ENCODE measurements at places on chromosomes 16 and 17.

- peak; percentile 35 for DNase-seq
Observed at GRCh38 chr17:66310528-66311148, 8.2 kb downstream of the PRKCA start.

GRCh38 chr17:4771519-4772234, at the start of gene TM4SF5:
Gene TM4SF5 (plus strand): TSS chr17:4771886. CDS start chr17:4771923, 37 bp downstream.
- DNase-seq = no peak

DNA sequence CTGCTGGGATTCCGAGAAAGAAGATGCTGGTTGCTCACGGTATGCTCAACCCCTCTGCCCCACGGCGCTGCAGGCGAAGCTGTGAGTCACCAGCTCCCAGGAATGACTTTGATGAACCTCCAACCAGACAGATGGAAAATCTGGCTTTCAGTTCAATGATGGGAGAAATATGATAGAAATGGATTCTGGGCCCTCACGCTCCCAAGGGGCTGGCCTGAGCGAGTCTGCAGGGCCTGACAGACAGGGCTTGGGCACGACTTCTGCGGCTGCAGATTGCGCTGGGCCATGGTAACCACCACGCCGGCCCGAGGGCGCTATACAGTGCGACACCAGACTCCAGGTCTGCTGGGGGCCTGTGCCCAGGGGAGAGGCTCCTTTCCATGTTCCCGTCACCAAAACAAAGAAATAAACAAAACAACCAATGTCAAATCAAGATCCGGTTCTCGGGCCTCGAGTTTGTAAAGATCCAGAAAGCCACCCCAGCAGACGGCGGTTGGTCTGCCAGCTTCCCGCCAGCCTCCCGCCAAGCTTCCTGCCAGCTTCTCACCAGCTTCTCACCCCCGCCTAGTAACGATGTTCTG, 11.1 kb upstream of the ABR start:
- DNase-seq = no peak

GRCh38 chr17:4950746-4951204, at the start of gene ENO3:
Gene ENO3 (plus strand): TSS chr17:4951119. CDS start chr17:4951830, 711 bp downstream.
- no peak for DNase-seq

DNA sequence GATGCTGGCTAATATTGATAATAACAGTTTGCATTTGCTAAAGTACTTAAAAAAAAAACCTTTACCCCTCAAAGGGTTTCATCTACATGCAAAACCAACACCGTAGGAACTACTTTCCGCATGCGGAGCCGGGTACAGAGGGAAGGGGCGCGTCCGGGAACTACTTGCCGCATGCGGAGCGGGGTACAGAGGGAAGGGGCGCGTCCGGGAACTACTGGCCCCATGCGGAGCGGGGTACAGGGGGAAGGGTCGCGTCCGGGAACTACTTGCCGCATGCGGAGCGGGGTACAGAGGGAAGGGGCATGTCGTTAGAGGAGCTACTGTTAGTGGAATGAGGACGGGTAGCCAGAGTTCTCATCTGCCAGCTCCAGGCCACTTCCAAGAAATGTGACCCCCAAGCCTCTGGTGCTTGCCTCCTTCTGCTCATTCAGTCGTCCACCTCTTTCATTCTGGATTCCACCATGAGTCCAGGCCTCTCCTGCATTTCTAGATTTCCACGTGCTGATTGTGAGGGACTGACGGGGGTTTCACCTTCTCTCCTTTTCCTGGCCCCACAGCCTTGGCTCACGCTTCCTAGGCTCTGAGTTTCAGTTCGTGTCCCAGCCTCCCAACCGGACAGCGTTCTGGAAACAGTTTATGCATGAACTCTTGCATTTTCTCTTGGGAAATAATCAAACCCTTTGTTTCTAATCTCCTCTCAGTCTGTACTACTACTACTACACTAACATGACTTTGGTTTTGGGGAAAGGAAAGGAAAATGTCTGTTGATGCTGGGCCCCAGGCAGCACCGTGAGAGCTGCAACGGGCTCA, 26.9 kb downstream of the MINK1 start:
- no peak for DNase-seq

DNA sequence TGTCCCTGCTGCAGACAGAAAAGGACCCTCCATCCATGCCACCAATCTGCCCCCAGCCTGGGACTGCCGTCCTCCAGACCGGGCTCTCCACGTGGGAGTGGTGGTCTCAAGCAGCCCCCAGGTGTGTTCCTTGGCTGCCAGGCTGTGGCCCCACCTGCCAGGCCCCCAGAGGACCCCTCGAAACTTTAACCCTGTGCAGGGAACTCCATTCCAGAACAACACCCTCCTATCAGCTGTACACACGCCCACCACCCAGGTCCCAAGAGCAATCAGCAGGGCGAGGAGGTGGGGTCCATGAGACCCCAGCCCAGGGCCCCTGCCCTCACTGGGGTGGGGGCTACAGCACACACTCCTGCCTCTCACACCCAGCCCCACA, 1.4 kb downstream of the PYCR1 start:
- no peak for DNase-seq

DNA sequence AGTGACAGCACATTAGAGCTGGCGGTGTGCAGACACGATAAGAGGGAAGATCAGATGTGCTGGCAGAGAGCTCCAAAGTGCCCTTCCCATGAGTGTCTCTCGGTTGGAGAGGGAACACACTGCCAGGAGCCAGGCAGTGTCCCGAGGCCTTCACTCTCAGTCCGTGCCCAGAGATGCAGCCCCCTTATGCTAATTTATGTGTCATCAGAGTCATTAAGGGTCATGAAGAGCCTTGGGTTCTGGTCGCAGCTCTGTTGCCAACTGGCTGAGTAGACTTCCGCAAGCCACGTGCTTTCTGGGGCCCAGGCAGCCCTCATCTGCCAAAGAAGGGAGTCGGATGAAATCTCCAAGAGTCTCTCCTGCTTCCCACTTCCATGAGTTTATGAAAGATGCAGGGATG, 232.5 kb downstream of the MSI2 start:
- DNase-seq = no peak

GRCh38 chr17:30239089-30239462, 3.6 kb upstream of the SLC6A4 start:
- DNase-seq = no peak

DNA sequence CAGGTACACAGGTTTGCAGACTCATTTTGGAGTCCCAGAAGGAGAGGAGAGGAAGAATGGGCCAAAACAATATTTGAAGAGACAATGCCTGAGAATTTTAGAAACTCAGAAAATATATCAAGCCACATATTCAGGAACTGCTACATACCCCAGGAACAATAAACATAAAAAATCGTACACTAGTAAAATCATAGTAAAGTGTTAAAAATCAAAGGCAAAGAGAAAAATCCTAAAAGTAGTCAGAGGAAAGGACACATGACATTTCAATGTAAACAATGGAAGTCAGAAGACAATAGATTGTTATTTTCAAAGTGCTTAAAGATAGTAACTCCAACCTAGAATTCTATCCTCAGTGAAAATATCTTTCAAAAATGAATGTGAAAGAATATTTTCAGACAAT, 28.5 kb upstream of the NACA2 start:
- DNase-seq = no peak

DNA sequence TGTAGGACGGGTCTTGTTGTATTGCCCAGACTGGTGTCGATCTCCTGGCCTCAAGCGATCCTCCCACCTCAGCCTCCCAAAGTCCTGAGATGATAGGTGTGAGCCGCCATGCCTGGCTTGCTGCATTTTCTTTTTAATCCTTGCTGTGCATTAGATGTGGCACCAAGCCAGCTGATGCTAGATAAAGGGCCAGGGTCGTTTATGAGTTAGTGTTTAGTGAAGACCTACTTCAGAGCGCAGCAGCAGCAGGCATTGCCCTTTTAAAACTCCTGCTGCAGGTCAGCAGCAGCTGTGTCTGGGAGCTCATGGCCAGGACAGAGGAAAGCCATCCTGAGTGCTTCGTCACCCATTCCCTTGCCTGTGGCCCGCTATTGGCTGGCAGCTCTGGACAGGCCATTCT, 237.3 kb downstream of the CCDC182 start:
- DNase-seq = no peak

- DNase-seq = no peak
Observed at GRCh38 chr17:320139-320538, 32.5 kb downstream of the RPH3AL start.

- DNase-seq = peak; percentile 60
Observed at GRCh38 chr16:15482068-15482747, 47.8 kb downstream of the BMERB1 start.

DNA sequence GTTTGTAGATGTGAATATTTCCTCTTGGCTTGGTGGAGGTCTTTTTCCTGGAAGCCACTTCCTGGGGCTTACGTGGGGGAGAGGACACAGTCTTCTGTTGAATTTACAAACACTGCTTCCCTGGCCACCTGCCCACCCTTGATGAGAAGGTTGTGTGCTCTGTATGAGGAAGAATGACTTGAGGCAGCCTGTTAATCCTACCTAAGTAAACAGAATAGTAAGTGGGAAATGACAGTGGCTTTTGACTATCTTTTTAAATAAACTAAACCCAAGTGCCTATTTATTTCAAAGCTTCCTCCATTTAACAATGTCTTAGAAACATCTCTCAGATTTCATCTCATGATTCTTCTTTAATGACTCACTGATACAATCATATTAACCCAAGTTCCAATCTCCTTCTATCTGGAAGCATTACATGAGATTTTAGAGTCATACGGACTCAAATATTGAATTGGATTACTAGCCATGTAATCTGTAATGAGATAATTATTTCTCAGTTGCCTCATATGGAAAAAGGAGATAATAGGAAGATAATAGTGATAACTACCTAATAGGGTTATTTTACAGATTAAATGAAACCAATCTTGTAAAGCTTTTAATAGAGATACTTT, 96.6 kb upstream of the SMIM36 start:
- DNase-seq = no peak

DNA sequence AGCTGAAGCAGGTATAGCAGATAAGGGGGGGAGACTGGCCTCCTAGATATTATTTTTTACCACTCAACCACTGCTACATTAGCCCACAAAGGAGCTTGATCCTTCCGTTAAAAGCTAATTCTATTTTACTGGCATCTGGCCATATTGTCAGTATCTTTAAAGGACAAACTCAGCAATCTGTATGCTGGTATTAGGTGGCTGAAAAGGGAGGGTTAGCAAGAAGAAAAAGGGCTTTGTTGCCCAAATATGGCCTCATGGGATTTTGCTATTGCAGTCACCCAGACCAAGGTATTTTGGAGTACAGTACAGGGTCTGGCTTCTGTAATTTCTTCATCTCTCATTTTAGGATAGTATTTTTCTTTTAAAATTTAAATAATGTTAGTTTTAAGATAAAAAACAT, 14.4 kb downstream of the RFWD3 start:
- DNase-seq = no peak

- DNase-seq = no peak
Observed at GRCh38 chr16:66431760-66432159, 4.7 kb downstream of the BEAN1 start.

GRCh38 chr17:49557312-49558024, 18.2 kb upstream of the NXPH3 start:
- no peak for DNase-seq

DNA sequence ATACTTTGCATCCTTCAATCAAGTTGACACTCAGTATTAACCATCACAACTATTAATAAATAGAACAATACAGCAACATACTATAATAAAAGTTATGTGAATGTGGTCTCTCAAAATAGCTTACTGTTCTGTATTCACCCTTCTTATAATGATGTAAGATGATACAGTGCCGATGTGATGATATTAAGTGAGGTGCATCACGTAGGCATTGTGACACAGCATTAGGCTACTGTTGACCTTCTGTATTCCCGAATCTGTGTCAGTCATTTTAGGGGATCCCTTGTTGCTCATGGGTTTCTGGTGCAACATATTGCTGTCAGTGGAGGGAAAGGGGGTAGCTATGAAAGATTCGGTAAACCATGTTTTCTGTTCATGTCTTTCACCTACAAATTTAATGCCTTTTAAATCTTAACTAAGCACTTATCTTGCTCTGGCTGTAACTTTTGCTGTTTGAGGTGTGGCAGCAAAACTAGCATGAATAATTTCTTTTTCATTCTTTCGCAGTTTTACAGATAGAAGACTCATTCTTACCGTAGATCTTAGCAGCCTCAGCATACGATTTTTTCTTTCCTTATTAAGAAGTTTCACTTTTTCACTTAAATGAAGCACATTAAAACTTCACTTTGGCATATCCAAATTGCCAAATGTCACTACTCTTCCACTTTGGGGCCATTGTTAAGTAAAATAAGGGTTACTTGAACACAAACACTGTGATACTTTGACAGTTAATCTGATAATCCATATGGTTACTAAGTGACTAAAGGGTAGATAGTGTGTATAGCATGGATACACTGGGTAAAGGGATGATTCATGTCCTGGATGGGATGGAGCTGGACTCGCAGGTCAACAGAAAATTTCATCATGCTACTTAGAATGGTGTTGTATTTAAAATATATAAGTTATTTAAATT, 29.6 kb downstream of the NFAT5 start:
- DNase-seq = no peak

DNA sequence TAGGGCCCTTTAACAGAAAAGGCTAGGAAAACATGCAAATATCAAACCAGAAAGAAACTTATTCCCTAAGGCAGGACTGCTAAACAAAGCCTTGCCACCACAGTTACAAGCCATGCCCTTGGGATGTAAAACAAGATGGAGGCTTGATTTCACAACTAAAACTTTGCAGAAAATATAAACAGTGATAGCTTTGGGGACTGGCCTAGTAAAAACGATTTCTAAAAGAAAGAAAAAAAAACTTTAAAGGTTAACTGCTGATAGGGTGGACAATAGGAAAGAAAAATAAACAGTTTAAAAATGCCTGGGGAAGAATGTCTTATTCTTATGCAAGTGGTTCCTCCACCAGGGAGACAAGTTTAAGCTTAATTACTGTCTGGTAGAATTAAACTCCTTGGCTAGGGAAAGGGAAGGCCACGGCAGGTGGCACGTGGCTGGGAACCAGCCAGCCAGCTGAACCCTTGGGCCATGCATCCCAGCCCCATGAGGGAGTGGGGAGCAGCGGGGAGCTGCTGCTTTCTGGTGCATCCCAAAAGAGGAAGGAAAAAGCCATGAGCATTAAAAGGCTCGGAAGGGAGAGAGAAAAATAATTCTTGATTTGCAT, 10.7 kb upstream of the TMC5 start:
- no peak for DNase-seq

DNA sequence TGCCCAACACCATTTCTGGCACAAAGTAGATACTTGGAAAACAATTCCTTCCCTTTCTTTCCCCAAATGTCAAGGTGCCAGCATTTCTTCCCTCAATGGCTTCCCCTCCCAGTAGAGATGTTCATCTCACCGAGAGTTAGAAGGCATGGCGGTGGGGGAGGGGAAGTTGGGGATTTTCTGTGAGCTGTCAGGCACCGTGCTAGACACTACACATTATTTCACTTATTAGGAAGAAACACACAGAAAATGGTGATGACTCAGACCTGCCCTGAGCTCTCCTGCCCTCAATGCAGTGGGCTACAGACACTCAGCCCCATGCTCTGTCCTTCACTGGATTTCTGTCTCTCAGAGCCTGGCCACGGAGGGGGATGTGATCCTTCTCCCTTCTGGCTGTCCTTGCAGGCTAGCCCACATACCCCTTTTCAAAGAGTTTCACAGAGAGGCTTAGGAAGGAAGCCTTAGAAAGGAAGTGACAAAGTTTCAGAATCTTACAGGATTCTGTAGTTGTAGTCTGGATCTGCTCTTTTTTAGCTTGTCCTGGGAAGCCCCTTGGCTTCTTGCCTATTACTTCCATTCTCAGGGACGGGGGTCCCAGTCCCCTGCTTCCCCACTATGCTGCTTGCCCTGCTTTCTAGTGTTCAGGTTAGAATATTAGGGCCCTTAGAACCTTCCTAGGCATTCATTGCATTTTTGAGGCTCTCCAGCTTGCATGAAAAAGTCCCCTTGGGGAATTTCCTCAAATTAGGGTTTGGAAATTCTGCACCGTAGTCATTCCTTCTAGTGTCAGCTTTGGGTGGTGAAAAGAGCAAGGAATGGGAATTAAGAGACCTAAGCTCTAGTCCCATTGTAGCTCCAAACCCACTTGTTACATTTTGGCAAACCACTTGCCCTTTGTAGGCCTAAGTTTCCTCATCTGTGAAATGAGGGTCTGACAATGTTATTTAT, 12.2 kb upstream of the CCL5 start:
- DNase-seq = peak; percentile 54
